NCI-H1436 treated with DMSO at 0.1 percent for 48 hours (cell line): ENCODE measurements at places on chromosomes 12 and 14.

DNA sequence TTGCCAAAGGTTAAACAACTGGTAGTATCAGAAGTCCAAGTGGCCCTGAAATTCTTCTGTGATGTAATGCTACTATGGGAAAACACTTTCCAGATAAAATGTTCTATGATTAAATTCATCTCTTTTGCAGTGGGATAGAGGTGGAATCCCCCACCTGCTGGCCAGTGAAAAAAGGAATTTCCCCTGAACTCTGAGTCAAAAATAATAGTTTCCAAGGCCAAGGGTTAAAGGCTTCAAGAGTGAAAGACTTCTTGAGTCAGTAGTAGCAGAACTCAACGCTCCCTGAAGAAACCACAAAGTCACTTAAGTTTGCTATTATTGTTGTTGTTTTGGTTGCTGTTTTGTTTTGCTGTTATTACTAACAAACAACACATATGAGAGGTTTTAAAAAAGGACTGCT, 330.8 kb downstream of the SOX5 start:
- DNase-seq: no peak

- DNase-seq: no peak
These were observed 323.0 kb downstream of the VRK1 start for GRCh38 chr14:97120204-97120603.

DNA sequence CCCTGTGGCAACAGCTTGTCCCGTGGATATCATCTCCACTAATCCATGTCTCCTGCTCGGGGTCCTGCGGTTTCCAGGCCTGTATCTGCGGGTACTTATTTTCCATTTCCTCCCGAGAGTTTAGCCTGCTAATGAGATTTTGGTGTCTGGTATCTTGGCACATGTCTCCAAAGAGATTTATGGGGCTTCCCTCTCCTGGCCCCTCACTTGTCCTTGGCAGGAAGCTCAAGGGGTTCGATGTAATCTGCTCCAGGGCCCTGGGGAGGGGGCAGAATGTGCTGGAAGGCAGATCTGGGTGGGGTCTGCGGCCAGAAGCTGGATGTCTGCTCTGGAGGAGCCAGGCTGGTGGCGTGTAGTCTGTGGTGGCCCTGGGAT, 85.7 kb downstream of the KIF26A start:
- DNase-seq: no peak

- no peak for DNase-seq
These were observed 133.5 kb upstream of the KRAS start for GRCh38 chr12:25384038-25384892.

DNA sequence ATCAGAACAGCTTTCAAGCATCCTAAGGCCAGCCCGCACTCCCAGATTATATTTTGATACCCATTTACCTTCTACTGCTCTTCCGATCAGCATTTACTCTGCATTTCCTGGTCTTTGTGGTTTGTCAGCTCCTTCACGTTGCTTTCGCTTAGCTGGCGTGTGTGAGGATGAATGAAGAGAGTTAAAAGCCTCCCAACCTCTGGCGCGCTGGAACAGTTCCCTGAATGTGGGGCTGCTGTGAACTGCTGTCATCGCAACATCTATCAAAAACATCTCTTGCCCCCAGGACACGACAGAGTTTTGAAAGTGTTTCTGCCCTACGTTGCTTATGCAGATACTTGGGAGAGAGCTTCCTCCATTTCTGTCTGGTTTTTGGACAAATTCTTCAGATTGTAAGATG, 129.2 kb downstream of the KCNA5 start:
- DNase-seq: no peak

DNA sequence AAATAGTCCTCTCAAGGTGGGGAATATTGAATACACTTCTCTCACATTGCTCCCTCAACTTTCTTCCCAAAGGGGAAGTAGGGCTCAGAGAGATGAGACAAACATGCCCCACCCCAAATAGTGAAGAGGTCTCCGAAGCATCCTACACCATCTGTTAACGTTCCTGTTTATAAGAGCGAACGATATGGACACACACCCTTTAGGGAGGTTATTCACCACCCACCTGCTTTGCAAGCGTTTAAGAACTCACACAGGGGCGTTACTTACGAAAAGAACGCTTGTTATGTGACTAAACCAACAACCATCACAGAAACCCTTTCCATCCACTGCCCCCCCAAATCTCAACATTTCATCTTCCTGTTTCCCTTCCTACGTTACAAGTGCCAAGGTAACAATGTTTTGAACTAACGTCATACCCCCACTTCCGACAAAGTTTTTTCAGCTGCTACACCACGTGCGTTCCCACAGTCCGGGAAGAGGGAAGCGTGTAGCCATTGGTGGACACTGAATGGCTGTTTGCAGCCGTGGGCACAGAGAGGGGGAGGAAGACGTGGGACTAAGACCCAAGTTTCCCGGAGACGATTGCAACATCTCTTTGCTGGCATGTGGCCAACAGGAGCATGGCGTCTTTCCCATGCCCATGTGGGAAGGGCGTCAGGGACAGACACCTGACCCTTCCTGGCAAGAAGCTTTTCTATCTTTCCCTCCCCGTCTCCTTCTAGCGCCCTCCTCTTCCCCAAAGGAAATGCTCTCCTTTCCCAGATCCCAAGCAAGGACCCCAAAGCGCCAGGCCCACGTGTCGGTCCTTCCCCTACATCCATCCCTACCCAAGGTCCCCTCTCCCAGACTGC, 1.2 kb downstream of the YBX3 start:
- no peak for DNase-seq

DNA sequence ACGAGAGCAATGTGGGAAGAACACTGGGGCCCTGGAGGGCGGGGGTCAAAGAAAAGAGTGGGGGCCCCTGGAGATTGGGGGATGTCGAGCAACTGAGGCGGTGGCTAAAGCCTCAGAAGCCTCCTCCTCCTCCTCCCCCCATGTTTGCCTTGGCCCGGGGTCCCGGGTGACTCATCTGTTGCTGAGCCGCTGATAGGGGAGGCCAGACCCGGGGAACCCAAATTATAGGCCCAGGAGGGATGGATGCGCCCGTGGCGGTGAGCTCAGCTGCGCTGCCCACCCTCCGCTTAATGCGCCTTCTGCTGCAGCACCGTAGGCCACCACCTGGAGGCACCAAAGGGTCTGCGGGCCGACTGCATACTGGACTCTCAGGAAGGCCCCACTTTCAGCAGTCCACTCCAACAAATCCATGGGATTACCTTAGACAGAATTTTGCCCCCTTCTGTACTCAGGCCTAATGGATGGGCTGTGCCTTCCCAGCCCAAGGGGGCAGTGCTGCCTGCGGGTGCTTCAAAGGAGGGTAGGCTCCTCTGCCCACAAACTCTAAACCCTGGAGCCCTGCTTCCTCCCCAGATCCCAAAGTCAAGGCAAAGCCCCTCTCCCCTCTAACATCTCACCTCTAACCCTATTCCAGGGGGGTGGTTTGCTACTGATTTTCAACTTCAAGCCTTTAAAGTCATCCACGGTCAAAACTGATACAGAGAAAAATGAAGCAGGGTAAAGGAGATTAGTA, 2.6 kb upstream of the WNT10B start:
- DNase-seq: no peak

GRCh38 chr14:99731547-99732435, 47.7 kb downstream of the CYP46A1 start:
- no peak for DNase-seq

- no peak for DNase-seq
These were observed 14.5 kb downstream of the R3HDM2 start for GRCh38 chr12:57416039-57416996.

GRCh38 chr14:49287004-49287403, 299.2 kb downstream of the RPS29 start:
- DNase-seq: no peak

GRCh38 chr12:122460061-122460460, 37.6 kb upstream of the CLIP1 start:
- DNase-seq: no peak

DNA sequence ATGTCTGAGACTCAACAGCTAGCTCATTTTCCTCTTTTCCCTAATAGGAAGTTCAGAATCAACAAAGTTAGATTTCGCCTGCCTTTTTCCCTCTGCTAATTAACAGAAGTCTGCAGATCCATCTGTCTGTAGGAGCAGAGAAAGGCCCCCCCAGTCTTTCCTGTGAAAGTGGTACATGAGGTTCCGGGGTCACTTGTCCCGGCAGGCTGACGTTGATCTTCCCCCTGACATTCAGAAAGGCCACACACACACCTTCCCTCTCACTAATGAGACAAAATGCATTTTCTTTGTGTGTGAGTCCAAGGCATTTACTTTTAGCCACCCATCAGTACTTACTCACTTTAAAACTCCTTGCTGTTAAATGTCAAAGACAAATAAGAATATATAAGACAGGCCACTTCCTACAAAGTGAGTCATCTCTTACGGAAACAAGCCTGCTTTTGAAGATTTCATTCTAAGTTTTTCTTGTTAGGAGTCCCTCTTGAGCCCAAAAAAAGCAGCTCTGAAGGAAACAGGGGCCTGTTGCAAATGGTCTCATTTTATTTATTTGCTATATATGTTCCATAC, 138.7 kb downstream of the TTC7B start:
- DNase-seq: no peak

DNA sequence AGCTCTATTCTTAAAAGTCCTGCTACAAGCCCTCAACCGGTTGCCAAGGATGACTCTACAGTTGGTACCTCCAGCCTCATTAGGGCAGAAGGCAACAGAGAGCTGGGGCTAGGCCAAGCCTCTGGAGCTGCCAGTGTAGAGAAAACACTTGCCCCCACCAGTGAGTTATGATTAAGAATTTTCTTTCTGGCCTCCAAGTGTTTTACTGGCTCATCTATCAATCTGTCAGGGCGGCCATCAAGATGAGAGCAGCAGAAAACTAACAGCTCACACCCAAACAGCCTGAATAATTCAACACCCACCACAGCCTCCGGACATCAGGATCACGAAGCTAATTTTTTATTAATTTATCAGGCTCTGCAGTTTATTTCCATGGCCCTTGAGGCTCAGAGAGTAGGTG, 40.7 kb upstream of the CMKLR1 start:
- no peak for DNase-seq

DNA sequence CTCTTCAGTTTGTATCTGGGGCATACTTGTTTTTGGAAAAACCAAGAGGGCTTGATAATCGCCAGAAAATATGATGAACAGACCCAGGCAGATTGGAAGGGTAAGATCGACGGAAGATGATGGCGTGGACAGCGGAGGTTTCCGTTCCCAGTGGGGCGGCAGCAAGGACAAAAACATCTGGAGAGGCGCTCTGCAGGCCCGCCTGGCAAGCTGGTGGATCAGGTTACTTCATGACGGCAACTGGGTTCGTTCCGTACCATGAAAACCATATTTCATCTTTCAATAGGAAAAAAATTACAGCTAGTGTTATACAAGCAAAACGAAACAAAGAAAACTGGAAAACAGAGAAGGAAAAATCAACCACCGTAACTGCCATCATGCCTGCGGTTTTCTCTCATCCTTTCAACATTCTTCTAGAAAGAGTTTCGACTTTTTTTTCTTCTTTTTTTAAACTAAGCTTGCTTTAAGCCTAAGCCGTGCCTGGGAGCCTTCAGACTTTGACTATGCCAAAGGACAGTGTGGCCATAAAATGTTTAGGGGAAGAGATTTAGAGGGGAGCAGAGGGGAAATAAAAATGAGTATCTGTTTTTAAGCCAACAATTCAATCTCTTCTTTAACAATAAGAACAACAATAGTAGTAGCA, 210.5 kb downstream of the FOXN3 start:
- DNase-seq: no peak

GRCh38 chr12:8890313-8891085, 23.8 kb upstream of the PHC1 start:
- DNase-seq: no peak

GRCh38 chr12:39165338-39165737, 259.9 kb upstream of the CPNE8 start:
- no peak for DNase-seq

DNA sequence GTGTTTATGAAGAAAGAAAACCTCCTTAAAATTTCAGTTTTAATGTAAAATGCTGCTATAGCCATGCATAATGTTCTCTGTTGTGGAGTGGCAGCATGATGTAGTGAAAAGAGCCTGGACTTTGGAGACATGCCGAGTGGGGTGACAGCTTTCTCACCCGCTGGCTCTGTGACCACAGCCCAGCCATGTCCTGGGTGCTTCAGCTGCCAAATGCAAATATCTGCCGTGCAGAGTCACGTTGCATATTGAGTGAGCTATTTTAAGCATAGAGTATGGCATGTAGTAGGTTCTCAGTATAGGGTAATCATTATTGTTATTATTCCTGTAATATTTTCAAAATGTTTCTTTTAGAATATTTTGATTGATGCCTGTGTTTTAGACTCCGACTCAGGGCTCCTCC, 15.5 kb upstream of the TCTN2 start:
- no peak for DNase-seq

DNA sequence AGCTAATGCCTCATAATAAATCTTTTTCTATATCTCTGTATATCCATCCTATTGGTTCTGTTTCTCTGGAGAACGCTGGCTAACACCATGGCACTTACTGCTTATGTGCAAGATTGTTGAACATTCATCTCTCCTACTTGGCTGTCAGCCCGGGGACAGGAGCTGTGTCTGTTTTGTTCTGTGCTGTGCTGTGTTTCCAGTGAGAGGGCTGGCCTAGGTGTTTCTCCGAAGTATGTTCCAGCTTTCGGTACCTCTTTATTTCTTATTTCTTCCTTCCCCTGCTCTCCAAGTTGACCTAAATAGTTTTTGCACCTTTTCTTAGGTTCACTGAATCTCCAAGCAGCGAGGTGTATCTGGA, 18.8 kb upstream of the NR4A1 start:
- no peak for DNase-seq

GRCh38 chr12:120539303-120539702, 5.1 kb downstream of the RNF10 start:
- no peak for DNase-seq

- DNase-seq: peak; percentile 92
These were observed at the start of gene CEP128 for GRCh38 chr14:80941241-80942185. Gene CEP128, minus strand, starts transcription at chr14:80941738.

- DNase-seq: no peak
These were observed 41.2 kb upstream of the CRY1 start for GRCh38 chr12:107134558-107134957.

DNA sequence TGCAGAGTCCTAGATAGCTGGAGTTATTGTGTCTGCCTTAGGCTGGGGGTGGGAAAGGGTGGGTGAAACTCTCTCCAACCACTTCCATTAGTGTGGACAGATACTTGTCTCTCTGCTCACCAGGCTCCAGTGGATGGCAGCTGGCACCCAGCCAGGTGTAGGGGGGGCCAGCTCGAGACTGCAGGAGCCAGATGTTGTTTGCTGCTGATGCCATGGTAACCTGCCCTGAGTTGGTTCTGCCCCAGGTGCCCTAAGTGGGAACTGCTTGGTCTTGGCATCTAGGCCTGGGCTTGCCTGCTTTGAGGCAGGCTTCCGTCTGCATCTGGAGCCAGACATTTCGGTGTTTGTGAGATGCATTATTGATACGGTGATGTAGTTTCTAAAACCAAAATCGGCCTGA, 82.2 kb downstream of the ADCK1 start:
- DNase-seq: peak; percentile 15
